Ammon's horn (tissue), 1 donor: ENCODE measurements at places on chromosomes 4 and X.

DNA sequence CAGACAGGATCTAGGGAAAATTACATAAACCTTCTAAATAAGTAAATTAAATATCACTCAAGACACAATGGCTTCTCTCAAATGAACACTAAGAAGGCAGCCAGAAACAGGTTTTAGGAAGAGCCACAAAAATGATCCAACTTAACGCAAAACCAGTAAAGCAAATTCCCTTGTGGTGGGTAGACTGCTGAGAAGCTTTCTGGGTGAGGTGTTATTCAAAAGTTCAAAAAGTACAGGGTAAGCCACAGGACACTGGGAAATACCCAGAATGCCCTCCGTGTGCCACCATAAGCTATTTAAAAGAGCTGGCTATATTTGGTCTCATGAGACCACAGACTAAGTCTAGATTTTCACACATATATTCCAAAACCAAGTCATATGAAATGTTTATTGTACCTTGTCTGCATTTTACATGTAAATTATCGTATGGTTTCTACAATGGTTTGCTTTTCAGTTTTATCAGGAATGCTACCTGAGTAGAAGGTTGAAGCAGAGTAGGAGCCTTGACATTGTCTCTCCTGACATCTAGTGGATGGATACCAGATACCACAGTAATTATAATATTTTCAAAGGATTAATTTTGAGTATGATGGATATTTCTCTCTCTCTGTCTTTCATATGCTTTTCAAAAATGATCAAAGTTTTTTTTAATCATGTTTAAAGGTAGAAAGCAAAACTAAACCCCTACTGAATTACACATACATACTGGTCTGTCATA lies 109.3 kb upstream of the KLHL13 start:
- no peak for DNase-seq

GRCh38 chrX:9493936-9494335 lies 29.1 kb downstream of the TBL1X start:
- no peak for DNase-seq

GRCh38 chr4:76881375-76881774 lies 16.6 kb downstream of the SOWAHB start:
- no peak for DNase-seq

DNA sequence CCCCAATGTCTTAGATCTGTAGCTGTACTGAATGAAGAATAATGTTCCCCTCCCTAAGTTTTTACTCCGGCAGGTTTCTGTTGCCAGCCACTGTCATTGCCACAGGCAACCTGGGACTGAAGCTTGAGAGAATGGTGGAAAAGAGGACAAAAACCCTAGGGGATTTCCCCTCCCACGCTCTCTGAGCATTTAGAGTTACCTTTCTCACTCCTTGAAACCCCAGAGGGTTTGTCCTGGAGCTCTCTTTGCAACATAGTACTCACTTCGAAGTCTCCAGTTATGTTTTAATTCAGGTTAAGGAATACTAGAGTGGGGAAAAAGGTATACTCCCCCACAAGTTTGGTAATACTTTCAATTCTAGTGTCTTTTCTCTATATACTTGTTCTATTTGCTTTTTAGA lies 31.5 kb downstream of the F8 start:
- no peak for DNase-seq

DNA sequence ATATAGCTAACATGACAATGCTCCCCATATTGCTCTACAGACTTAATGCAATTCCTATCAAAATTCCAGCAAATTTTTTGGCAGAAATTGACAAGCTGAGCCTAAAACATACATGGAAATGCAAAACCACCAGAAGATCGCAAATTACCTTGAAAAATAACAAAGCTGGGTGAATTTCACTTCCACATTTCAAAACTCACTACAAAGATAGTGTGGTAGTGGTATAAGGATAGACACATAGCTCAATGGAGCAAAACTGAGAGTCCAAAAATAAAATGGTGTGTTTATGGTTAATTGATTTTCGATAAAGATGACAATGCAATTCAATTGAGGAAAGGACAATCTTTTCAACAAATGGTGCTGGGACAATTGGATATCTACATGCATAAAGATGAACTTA lies 65.8 kb downstream of the SLC9A7 start:
- no peak for DNase-seq

DNA sequence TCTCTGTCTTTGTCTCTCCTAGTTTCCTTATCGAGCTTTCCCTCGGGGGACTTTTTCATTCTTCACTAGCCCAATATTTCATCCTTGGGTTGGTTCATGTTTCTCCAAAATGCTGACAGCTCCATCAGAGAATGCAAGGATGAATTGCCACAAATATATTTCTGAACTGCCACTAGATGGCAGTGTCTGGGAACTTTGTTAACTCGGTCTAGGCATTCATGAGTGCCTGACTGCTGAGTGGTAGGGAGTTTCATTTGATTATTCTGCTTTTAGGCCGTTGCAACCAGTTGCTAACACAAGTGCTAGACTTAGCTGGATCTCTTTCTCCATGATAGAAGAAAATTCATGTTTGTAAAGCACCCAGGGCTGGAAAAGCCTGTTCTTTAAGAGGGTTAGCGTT lies 73.5 kb upstream of the RAP2C start:
- DNase-seq, result peak; percentile 75

DNA sequence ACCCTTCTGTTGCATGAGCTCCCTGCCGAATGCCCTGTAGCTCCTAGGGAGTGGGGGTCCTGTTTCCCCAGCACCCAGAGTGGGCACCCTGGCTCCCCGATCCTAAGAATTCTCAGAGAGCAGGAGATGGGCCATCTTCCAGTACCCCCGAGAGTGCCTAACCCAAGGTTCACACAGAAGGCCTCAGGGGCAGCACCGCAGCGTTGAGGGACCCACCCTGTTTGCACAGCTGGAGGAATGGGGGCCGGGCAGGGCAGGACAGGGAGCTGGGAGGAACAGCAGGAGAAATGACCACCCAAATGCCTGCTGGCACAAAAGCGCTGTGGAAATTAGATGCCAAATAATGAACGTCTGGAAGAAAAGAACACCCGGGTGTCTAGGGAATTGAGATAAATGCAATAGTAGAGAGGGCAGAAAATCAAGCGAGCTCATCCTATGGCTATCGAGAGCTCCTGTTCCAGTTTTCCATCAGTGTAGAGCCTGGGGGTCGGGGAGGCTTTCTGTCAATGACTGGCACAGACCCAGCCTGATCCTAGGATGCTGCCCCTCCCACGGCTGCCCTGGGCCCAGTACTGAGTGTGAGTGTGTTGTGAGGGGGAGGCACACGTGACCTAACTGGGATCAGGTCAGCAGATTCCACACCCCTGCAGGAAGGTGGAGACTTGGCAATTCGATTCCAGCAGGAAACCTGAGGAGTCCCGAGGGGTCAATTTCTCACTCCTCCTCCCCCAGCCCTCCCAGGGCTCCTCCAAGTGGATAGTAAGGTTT lies 25.7 kb downstream of the SEPTIN6 start:
- no peak for DNase-seq

GRCh38 chr4:166019441-166020220 lies 146.6 kb downstream of the TLL1 start:
- DNase-seq, result no peak

DNA sequence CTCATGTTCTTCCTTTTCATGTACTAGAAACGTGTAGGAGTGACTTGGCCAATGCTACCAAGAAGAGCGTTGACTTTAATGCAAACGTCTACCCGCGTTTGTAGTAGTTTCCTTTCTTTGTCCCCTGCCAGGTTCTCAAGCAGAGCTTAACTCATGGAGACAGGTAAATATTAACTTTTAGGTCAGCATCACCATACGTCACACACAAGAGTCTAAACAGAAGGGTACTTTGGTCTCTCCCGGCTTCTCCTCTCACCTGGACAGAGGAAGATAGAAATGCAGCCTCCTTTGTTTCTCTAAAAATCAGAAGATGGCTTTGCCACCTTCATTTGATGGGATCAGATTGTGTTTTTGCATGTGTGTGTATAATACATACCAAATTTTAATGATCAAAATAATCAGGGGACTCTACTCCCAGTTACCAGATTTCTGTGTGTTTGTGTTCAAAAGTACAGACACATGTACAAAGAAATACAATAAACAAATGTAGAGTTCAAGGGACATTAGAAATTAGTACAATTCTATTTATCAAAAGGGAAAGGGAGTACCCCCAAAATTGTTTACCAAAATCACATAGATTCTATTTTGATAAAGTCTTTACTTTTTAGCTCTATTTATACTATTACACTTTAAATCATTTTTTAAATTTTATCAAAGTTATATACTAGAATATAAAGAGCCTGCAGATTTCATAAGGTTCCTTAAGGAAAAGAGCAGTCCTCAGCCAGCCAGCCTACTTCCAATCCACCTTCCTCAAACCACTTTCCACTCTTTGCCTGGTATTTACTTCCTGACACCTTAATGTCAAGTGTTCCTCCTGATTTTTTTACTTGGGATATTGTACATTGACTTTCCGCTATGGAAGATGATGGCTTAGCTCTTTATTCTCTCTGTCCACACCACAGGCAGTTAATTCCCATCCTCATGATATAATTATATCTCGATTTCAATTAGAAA lies 195.5 kb downstream of the RELL1 start:
- DNase-seq, result no peak

DNA sequence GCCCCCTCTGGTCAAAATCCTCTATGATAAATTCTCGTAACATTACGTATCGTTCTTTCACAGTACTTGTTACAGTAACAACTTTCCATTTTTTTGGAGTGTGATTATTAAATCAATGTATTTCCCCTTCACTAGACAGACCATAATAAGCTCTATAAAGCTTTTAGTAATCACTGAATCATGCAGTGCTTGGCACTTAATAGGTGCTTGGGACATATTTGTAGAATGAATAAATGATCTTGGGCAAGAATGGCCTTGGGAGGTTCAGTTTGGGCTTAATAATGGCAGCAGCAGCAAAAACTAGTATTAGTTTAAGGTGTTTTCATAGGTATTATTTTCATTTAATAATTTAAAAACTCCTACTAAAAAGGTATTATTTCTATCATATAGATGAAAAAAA lies 33.4 kb upstream of the SFRP2 start:
- DNase-seq, result no peak

DNA sequence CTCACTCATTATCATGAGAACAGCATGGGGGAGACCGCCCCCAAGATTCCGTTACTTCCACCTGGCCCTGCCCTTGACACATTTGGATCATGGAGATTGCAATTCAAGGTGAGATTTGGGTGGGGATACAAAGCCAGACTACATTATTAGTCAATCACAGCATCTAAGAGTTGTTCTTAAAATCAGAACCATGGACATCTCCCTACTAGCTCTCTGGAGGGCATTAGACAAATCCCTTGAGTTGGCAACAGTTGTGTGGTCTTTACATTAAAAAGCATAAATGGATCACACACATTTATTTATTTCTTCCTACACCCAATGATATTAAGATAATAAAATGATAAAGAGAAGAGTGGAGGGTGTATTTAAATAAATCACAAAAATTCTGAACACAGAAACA lies 262.8 kb upstream of the VCX start:
- DNase-seq, result no peak

DNA sequence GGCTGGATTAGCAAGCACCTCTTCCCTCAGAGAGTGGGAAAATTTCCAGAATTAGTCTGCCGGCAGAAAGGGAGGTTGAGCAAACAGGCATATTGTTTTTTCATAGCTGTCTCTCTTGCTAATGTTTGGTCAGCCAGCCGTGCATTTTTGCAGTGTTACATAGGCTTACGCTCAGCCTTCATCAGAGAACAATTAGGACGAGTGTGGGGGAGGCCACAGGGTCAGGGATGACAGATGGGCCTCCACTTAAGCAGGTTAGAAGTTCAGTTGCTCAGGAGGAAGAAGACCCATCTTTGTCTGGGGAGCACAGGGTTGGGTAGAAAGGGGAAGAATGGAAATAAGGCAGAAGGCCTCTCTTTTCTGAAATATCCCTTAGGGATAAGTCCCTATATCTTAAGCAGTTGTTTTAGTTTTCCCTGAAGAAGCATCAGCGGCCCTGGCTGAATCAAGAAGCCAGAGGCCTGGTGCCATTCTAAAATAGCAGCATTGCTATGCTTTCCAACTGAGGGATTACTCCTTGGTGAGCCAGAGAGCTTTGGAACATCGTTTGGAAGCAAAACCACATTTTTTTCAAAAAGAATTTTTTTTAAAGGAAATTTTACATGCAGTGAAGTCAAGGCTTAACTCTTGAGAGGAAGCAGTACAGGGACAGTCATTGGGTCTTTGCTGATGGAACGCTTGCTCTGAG lies 118.8 kb downstream of the SMIM20 start:
- no peak for DNase-seq

GRCh38 chr4:74757136-74757535 lies 37.2 kb downstream of the BTC start:
- DNase-seq, result no peak

- DNase-seq, result no peak
Measured at GRCh38 chr4:138946306-138946705, 69.3 kb upstream of the NOCT start.

DNA sequence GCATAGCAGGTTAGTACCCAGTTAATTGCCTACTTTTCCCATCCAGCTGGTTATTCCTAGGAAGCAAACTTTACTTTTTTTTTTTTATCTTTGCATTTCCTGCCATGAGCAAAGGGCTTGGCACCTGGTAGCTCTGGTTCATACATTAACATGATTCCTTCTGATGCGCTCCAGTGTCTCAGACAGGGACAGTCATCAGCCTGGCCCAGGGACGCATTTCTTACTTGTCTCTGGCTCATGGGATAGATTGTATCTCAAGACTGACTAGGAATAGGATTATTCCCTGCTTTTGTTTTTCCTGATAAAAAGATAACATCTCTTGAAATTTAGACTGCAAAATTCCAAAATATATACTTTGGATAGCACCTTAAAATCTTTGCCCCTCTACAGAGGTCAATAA lies 571.5 kb upstream of the TENM3 start:
- DNase-seq, result no peak

GRCh38 chr4:114577386-114577785 lies 21.2 kb upstream of the UGT8 start:
- DNase-seq, result no peak

DNA sequence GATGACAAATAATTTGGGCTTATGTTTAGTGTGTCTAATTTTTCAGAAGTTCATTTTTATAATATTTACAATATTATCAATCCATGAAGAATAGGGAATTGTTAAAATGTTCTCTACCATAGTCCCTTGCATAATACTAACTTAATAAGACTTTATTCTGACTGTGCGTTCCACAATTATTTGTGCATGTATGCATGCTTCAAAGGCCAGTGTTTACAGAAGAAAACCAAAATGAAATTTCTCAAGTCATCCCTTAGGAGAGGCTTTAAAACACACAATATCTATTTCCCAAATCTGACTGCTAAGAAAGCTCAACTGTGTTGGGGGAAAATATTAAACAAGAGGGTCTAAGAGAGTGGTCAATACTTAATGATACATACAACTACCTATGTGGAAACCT lies 226.3 kb upstream of the ANKRD50 start:
- DNase-seq, result no peak

GRCh38 chrX:12241026-12241425 lies 102.8 kb downstream of the FRMPD4 start:
- DNase-seq, result no peak

GRCh38 chrX:48736303-48736702 lies 25.2 kb upstream of the GLOD5 start:
- DNase-seq, result no peak

GRCh38 chrX:45845142-45845541 lies 644.5 kb upstream of the DIPK2B start:
- no peak for DNase-seq
